CD4-positive, alpha-beta T cell (primary cell): ENCODE measurements at places on chromosomes 12 and 14.

GRCh38 chr14:32073537-32074189 lies 3.4 kb upstream of the ARHGAP5 start:
- DNase-seq, result peak; percentile 49

GRCh38 chr14:20278414-20278813 lies 27.3 kb downstream of the TTC5 start:
- no peak for DNase-seq

GRCh38 chr14:96092936-96093335 lies 53.8 kb downstream of the C14orf132 start:
- no peak for DNase-seq

DNA sequence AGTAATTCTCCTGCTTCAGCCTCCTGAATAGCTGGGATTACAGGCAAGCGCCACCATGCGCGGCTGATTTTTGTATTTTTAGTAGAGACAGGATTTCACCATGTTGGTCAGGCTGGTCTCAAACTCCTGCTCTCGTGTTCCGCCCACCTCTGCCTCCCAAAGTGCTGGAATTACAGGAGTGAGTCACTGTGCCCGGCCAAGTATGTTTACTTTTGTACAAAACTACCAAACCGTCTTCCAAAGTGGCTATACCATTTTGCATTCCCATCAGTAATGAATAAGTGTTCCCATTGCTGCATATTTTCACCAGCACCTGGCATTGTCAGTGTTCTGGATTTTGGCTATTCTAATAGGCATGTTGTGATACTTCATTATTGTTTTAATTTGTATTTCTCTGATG lies 8.4 kb upstream of the KRT6A start:
- no peak for DNase-seq

DNA sequence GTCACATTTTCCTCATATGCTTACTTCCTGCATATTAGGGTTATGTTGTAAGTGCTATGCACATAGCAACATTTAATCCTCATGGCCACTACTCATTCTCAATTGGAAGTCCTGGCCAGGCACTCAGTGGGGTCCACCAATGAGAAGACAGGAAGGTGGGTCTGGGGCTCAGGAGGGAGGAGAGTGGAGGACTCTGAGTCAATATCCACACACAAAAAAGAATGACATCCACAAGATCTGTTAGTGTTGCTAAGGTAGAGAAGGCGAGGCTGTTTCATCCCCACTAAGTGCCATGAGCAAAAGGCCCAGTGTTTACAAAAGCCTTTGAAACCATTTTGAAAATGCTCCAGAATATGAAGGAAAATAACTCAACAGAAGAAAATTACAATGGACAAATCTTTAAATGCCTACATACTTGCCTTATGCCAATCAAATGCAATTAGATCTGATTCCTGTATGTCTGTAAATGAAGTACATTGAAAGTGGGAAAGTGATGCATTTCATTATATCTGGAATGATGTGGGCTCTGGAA lies 53.9 kb downstream of the EID3 start:
- DNase-seq, result no peak

- DNase-seq, result no peak
These were observed 1.4 kb downstream of the AQP5 start for GRCh38 chr12:49962861-49963765.

DNA sequence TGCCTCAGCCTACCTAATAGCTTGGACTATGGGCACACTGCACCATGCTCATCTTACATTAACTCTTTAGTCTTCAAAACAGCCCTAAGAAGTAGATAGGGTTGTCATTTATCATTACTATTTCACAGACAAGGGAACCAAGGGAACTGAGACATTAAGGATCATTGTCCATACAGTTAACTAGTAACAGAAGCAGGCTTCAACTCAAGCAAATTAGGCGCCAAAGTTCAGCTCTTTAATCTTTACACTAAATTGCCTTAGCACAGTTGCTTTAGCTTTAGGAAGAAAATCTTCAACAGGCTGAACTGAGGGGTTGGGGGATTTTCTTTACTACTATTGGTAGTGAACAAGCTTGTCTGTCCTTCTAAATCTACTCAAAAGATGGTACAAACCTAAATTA lies 68.8 kb upstream of the CAND1 start:
- no peak for DNase-seq

GRCh38 chr12:92107094-92107493 lies 38.6 kb downstream of the BTG1 start:
- DNase-seq, result no peak

GRCh38 chr12:80813820-80814219 lies 97.1 kb downstream of the MYF5 start:
- no peak for DNase-seq

DNA sequence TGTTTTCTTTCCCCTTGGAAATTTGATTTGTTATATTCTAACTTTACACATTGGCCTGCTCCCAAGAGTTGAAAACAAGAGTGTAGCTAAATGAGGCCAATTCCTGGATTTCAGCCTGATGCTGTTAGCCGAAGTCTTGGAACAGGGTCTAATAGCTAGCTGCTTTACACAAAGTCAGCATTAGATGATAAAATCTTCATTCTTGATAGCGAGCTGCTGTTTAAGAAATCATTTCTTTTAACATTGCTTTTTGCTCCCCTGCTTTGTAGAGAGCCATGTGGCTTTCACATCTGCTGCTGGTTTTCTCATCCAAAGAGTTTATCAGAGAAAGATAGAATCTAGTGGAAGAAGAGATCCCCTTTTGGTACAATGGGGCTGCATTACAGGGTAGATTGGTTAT lies 22.3 kb downstream of the FBXW8 start:
- DNase-seq, result no peak

DNA sequence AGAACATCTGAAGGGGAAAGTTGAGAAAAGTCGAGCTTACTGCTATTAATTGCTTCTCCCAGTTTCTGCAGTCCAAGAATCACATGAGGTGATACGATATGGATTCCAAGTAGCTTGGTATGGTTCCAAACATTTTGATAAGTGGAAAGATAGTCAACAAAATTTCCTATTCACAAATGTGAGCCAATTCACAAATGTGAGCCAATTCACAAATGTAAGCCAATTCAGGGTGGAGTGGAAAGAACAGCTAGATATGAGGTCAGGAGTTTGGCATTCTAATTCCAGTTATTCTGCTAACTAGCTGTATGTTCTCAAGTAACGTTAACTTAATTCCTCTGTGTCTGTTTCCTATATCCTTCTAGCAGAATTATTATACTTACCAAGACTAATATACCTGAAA lies 37.6 kb upstream of the DHRS4 start:
- DNase-seq, result no peak

DNA sequence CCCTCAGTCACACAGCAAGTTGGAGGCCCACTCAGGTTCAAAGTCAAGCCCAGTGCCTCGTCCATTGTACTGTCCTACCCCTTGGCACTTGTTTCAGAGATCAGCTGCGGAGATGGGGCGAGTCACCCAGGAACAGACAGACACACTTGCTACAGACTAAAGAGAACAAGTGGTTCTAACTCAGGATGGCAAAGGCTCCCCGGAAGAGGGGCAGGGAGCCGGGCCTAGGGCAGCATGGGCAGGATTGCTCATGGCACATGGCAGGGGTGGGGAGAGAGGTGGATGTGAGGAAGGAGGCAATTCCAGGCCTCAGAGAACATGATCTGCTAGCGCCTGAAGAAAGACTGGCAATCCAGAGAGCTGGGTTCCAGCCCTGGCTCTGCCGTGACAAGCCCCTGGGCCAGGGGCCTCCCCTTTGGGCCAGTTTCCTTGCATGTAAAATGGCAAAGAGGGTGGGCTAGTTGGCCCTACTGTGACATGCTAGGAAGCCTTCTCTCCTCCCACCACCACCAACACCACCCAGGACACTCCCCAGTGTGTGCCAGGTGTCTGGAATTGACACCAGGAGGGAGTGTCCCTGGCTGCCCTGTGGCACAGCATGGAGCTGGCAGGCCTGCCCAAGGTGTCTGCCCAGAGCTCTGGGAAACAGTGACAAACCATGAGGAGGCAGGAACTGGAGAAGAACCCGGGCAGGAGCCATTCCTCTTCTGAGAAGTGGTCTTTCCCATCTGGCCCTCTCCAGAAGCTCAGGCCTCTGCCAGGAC lies 24.0 kb upstream of the IRF2BPL start:
- DNase-seq, result no peak
